ENCODE measurements at places on chromosomes 7 and 10.

- DNase-seq, result no peak
Measured at GRCh38 chr10:100045592-100045991, 35.8 kb upstream of the DNMBP start.

- DNase-seq, result no peak
Measured at GRCh38 chr7:48904975-48905374, 19.4 kb upstream of the CDC14C start.

DNA sequence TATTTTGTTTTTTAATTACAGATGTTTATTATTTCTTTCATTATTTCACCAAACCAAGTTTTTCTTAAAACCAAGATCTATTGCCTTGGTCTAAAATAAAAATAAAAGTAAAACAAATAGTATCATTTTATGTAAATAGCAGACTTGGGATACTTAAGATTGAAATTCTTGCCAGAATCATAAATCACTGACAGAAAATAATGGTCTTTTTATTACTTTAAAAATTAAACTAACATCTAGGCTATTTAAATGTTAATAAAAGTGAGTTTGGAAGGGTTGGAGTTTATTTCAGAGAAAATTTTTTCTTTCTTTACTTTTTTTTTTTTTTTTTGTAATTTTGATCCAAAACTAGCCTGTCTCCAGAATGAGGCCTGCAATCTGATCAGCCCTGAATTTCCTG, 568.0 kb upstream of the IGFBP3 start:
- no peak for DNase-seq

DNA sequence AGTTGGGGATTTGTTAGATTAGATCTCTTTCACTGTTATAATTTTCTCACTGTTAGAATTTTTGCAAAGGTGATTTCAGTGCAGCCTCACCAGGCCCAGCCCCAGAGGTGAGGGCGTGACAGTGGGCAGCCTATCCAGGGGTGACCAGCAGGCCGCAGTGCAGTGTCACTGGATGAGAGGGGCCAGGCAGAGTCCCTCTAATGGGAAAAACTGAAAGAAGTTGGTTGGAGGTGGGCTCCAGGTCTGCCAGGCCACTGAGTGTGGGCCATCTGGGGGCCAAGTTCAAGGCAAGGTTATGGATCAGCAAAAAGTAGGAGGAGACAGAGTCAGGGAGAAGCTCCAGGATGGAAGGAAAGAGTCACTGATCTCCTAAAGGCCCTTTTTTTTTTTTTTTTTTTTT, 90.5 kb upstream of the SDK1 start:
- no peak for DNase-seq

DNA sequence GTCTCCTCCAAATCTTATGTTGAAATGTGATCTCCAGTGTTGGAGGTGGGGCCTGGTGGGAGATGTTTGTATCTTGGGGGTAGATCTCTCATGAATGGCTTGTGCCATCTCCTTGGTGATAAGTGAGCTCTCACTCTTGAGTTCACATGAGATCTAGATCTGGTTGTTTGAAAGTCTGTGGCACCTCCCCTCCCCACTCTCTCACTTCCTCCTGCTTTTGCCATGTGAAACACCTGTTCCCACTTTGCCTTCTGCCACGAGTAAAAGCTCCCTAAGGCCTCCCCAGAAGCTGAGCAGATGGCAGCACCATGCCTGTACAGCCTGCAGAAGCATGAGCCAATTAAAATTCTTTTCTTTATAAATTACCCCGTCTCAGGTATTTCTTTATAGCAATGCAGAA, 23.5 kb downstream of the TMEM229A start:
- DNase-seq, result peak; percentile 4

GRCh38 chr7:134742688-134743350, 36.6 kb upstream of the CALD1 start:
- no peak for DNase-seq

- no peak for DNase-seq
Measured at GRCh38 chr7:2445898-2446555, 30.2 kb downstream of the GRIFIN start.

- no peak for DNase-seq
Measured at GRCh38 chr10:112262546-112262945, 20.7 kb upstream of the TECTB start.

DNA sequence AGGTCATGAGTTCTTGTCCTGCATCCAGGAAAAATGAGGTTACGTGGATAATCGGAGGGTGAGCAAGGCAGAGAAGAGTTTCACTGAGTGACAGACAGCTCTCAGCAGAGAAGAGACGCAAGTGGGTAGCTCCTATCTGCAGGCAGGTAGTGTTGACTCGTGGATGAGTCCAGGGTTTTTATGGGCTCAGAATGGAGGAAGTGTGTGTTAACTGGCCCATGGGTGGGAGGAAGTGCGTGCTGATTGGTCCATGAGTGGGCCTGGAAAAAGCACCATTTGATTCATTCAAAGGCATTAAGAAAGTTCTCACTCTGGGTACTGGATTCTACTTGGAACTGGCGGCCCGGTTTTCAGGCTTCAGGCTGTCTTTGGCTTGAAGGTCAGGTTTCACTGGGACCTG, 4.8 kb upstream of the DMTF1 start:
- DNase-seq, result no peak

- DNase-seq, result no peak
Measured at GRCh38 chr10:48609899-48610584, 5.2 kb upstream of the ARHGAP22 start.

All from NCI-H82 (cell line).